Foreskin keratinocyte (primary cell): ENCODE measurements at places on chromosomes 7 and 10. TPM values are rescaled to one million over a fixed set of nuclear protein-coding genes. Genes with fewer than 3 reads are reported as not detected.

GRCh38 chr10:7374795-7375194, 36.0 kb downstream of the SFMBT2 start:
- DNase-seq = no peak

GRCh38 chr7:46942574-46942973, 639.3 kb downstream of the TNS3 start:
- DNase-seq = no peak

The MMP21 gene
- total RNA-seq = not detected in 2 replicates

The TYW1B gene
- 1.1 and 1.4 TPM in 2 replicates for total RNA-seq

The MALRD1 gene
- total RNA-seq = 0.11 TPM in 1 of 2 replicates, not detected in the other

The HTR5A gene
- not detected in 2 replicates for total RNA-seq
